ENCODE measurements at places on chromosomes 16 and 17.

DNA sequence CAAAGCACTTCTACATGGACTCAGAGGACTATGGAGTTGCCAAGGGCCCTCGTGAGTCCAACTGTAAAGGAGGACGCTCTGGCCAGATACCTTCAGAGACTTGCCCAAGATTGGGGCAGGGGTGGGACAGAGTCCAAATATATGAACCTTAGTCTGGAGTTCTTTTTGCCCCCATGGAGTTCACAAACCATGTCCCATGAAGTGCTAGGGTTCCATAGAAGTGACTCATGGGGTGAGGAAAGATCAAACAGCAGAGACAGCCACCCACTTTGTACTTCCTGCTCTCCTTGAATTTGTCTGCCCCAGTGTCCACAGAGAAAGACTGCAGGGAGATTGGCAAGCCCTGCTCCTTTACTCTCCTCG lies 29.0 kb downstream of the SRL start:
- no peak for DNase-seq

DNA sequence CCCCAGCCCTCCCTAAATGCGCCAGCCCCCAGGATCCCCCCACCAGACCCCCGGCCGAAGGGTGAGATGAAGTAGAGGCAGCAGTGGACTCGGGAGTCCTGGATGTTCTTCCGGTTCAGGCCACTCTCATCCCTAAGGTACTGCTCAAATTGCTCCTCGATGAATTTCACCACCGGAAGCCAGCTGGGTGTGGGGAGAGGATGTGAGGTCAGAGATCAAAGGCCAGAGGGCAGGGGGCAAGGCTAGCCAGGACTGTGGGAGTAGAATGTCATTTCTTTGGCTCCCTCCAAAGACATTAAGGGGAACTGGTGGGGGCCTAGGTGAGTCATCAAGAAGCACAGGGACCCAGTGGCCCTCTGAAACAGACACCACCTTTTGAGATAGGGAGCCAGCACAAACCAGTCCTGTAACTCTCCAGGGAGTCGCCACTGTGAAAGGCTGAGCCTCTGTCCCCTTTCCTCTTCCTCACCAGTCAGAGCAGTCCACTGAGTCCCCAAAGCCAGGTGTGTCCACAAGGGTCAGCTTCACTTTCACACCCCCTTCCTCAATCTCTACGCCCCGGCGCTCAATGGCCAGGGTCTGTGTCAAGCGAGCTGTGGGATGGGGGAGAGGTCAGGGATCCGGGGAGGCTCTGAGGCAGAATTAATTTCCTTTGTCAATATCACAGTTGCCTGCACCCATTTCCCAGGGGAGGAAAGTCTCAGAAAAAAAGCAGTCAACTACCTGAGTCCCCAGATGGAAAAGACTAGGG lies 895 bp downstream of the SEPTIN1 start:
- no peak for DNase-seq

GRCh38 chr17:77451245-77451893 lies 310.6 kb downstream of the SEC14L1 start:
- DNase-seq: no peak

DNA sequence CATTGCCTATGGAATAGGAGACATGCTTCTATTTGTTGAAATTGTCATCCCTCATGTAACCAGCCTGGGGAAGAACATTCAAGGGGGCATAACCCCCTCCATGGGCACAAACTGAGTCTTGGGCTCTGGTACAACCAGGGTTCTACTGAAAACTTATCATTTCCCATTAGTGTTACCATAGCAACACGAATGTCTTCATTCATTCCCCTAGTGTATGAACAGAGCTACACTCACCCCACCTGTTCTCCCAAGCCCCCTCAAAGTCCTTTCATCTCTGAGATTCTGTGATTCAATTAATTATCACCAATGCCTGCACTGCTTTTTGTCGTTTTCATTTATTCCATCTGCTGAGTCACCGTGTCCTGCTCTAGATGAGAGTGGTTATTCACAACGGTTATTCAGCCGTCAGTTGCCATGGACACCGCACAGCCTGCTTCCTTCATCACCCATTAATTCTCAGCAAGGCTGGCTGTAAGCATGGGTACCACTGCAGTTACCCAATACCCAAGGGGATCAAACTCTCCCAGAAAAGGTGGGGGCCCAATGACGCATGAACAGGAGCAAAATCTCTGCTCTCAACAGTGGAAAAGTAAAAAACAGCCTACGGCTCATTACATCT lies 1.6 kb upstream of the GAST start:
- no peak for DNase-seq

GRCh38 chr17:11853321-11854151 lies 143.7 kb downstream of the ZNF18 start:
- no peak for DNase-seq

- DNase-seq: no peak
These were observed 29.4 kb downstream of the TANC2 start for GRCh38 chr17:62995377-62995885.

DNA sequence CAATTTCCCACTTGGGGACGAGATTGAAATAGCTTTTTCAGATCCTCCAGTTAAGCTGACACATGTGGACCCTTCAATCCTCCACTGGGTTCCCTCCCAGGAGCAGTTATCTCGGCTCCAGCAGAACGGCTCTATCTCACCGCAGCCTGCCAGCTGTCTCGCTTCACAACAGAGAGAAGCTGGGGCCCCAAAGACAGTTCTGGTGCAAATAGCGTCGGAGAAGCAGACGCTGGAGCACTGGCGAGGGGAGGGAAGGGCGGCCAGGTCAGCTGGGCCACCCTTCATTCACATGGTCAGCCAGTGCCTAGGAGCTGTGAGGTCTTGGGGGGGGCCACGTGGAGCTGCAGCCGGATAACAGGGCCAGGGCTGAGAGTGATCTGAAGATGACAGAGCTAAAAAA lies 141.3 kb upstream of the SDK2 start:
- no peak for DNase-seq

- no peak for DNase-seq
These were observed 265.6 kb downstream of the CDH13 start for GRCh38 chr16:82892324-82892723.

GRCh38 chr16:200388-200787 lies 20.1 kb downstream of the HBQ1 start:
- no peak for DNase-seq

- no peak for DNase-seq
These were observed at the start of gene CD79B for GRCh38 chr17:63931981-63932561. TSS of gene CD79B (minus strand) at chr17:63932331. CDS start at chr17:63932261, 70 bp downstream.

Data from stimulated activated CD4-positive, alpha-beta T cell treated with anti-CD3 and anti-CD28 coated beads, Interleukin-15, amount 100 ng/mL, for 1 hour (primary cell).